Foreskin melanocyte (primary cell): ENCODE measurements at places on chromosomes 12 and 14.

DNA sequence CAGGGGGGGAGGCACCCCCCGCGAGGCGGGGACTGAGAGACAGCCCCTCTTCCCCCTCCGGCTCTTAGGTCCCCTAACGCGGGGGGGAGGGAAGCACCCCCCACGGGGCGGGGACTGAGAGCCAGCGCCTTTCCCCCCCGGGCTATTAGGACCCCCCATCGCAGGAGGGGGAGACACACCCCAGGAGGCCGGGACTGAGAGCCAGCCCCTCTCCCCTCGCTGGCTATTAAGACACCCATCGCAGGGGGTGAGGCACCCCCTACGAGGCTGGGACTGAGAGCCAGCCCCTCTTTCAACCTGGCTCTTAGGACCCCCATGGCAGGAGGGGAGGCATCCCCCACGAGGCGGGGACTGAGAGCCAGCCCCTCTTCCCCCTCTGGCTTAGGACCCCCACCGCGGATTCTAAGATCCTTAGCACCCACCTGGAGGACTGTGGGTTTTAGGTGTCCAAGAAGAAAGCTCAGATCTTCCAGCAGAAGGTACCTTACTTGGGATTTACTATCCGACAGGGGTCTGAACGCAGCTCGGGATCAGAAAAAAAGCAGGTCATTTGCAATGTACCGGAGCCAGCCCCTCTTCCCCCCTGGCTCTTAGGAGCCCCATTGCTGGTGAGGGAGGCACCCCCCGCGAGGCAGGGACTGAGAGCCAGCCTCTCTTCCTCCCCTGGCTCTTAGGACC lies 197.8 kb upstream of the PZP start:
- DNase-seq = no peak

DNA sequence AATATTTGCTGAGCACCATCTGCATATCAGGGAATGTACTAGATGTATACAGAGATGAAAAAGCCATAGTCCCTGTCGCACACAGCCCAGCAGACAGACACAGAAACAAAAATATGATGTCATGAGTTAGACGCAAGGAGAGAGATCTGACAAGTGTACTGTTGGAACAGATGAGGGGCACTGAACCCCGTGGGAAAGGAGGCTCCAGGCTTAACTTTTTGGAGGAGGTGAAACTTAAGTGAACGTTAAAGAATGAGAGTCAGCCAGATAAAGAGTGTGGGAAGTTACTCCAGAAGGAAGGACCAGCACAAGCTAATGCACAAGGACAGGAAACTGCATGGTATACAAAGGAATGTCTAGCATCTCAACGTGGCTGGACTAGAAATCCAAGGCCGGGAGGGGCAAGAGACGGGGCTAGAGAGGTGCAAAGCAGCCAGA lies 2.5 kb upstream of the ACTN1 start:
- DNase-seq = no peak

DNA sequence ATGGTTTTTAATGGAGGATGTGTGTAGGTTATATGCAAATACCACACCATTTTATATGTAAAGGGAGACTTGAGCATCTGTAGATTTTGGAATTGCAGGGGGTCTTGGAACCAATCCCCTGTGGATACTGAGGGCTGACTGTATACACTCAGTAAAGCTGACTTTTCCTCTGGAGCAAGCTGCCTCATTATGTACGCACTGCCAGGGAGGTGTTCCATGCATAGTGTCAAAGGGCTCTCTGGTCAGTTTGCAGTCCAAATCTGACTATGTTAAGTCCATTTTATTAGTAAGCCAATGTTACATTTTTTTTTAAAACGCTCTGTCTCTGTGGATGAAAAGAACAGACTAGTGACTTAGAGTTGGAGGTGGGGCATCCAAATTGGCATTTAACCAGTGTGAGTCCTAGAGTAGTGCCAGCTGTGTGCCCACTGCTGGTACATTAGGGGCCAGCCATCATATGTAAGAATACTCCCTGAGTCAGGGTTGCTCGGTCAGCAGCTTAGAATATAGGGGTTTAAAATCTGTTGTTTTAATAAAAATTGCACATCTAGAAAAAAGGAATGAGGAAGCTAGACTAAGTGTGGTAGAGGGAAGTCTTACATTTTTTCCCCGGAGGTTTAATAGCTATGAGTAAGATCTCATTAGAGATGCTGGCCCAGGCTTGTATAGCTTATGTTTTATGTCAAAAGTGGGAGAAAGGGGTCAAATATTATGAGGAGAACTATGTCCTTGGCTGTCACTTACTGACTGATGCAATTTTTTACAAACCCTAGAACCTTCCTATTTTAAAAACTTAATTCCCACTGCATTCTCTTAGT lies 87.0 kb downstream of the TESC start:
- no peak for DNase-seq

GRCh38 chr12:2853626-2854025 lies 3.2 kb downstream of the TEX52 start:
- DNase-seq = peak; percentile 72

- no peak for DNase-seq
Observed at GRCh38 chr14:102731871-102732800, 45.1 kb upstream of the TRAF3 start.

GRCh38 chr12:46686267-46686942 lies 139.4 kb downstream of the SLC38A4 start:
- no peak for DNase-seq

DNA sequence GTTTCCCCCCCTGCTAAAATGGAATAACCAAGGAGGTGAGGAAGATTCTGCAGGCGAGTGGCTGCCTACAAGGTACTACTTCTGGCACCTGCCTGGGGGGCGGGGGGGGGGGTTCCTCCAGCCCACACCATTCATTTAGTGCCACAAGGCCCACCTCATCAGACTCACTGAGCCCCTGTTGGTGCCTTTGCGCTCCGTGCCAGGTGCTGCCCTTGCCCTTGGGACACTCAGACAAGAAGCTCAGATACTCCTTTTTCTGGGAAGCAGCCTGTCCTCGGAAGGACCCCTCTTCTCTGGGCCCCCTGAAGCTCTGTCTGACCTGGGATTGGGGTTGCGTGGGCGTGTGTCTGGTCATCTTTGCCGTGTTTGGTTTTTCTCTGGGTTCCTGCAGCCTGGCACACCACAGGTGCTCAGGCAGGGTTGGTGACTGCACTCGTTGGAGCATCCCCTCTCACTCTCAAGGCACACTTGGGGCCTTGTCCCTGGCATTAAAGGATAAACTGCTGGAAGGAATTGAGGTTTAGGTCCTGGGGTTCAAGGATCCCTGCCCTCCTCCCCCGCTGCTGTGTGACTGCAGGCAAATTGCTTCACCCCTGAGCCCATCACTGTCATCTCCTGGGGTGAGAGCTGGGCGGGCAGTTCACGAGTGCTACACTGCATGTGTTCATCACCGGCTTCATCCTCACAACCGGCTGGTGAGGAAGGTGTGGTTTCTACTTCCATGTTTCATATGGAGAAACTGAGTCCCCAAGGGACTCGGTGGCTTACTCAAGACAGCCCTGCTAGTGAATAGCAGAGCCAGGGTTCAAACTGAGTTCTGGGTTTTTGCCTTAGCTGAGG lies 16.9 kb downstream of the FAM222A start:
- no peak for DNase-seq

DNA sequence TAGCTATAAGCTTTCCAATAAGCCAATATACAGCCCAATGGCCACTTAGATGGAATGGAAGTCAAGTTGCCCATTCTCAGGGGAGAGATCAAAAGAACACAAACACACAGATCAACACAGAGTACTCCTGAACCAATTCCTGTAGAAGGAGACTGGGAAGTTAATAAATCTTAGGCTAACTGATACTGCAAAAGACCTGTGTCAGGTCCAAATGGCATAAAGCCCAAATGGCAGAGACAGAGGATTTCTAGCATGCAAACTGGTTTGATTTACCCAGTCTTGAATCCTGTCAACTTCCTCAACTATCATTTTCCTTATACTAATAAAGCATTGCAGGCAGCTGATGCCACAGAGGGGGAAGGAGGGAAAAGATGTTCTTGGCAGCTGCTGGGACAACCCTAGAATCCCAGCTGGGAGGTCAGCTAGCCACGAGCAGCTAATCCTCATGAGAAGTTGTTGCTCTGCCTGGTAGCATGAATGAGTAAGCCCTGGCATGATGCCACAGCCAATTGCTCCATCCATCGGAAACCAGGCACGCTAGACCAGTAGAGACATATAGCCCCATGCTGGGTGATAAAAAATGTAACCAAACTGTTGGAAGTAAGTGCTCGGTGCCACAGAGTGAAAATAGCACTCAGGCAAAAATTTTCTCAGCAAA lies 26.2 kb downstream of the ANG start:
- no peak for DNase-seq

DNA sequence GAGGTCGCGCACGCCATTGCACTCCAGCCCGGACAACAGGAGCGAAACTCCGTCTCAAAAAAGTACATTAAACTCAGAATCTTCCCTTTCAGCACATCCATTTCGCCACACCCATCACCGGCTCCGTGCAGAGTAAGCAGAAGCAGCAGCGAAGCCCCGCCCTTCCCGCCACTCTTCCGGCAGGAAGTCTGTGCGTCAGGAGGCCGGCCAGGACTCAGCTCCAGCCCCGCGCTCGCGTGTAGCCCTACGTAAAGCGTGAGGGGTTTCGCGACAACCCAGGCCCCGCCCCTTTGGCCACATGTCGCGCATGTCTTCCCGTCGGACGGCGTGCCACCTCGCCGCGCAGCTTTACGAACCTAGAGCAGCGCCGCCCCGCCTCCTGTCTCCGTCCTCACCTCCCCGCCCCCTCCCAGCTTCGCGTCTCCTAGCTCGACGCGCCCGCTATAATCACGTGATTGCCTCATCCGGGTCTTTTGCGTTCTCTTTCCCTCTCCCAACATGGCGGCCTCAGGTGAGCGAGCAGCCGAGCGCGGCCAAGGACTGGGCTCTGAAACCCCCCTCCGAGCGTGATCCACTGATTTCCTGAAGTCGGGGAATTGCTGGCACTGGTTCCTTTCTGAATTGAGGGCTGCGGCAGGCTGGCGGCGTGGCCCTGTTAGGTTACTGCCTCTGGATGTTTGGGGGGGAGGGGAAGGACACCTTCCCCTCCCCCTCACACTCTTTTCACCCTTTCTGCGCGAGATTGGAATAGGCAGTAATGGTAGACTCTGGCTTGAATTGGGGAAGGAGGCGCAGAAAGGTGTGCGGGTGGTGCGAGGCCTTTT lies at the start of gene EIF4B:
TSS of gene EIF4B (plus strand) at position 471 of the 824 bp plus-strand sequence. CDS start at position 499, 28 bp downstream.
- peak; percentile 99 for DNase-seq

DNA sequence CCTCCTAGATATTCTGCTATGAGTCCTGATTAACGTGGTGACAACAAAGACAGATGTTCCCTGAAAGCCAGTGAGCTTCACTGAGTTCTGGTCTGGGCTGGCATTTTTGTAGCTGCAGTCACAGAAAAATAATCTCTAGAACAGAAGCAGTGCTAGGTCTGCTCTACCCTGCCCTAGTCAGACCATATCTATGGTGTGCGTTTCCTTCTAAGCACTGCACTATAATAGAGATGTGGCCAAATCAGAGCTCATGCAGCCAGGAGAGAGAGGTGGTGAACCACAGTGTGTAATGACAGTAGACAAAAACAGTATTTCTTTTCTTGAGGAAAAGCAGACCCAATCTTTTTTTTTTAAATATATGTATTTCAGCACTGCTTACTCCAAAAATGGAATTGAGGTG lies 76.3 kb downstream of the CMAS start:
- DNase-seq = no peak

GRCh38 chr12:53739214-53740129 lies 12.2 kb upstream of the CALCOCO1 start:
- DNase-seq = no peak

DNA sequence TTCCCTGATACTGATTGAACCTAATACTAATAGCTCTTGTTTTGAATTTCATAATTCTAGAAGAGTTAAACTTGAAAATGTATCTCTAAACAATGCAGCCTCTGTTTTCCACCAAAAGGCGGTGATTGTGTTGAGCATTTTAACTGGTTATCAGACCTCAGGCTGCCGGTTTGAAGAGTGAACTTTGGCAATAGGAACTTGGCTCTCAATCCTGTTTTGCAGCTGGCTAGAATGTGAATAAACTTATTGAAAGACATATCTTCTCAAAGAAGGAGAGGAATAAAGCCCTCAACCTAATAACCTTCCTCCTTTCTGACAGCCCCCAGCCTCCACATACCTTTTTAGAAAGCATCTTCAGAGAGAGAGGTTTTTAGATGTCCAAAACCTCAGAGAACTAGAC lies 105.4 kb downstream of the SRGAP1 start:
- peak; percentile 81 for DNase-seq

DNA sequence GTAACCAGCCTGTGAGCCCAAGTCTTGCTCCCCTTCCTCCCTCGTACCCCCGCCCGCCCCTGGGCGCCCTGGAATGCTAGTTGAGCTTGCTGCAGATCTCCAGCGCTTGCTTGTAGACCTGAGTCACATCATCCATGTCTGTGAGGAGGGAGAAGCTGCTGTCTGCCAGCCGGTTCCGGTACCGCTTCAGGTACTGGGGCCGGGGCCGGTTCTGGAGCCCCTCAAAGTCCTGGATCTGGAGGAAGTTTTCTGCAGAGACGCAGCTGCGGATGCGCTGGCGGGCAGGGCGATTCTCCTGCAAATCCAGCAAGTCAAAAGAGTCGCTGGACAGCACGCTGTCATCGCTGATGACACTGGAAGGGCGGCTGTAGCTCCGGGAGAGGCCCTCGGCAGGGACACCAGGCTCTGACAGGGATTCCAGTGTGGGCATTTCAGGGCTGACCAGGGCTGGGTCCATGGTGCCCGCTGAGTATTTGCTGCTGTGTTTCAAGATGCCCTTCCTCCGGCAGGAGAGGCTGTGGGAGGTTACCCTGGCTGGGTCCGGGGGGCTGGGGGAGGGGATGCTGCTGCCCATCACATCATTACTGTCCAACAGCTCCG lies 71.9 kb downstream of the NUAK1 start:
- DNase-seq = no peak

DNA sequence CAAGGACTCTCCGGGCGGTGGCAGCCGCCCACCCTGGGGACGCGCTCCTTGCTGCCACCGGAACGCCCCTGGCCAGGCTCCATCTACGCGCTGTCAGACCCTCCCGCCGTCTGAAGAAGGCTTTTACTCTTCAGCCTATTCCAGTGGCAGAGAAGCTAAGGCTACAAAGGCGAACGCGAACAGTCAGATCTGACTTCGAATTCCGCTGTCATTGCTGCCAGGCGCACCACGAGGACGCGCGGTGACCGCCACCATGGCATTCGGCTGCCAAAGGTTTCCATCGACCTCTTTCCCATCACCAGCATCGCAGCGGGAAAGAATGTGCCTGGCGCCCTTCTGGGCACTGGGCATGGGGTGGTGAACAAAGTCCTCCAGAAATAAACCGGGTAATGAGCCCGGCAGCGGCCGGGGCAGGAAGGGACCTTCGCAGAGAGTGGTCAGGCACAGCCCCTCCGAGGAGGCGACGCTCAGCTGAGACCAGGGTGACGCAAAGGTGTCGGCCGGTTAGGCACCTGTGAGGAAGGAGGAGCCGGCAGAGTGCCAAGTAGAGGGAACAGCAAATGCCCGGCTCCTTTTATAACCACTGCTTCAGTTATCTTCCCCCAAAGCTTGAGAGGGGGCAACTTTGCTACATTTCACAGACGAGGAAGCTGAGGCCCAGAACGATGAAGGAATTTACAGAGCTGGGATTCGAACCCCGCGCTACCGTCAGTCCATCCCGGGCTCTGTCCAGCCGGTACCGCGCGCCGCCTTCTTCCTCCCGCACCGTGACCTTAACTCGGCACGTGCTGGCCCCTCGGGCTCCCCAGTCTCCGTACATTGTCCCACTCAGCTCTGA lies 1.9 kb upstream of the RFX4 start:
- no peak for DNase-seq
